ENCODE measurements at places on chromosomes 2 and 18.

- no peak for DNase-seq
Observed at GRCh38 chr2:148642891-148643416, 1.6 kb upstream of the EPC2 start.

DNA sequence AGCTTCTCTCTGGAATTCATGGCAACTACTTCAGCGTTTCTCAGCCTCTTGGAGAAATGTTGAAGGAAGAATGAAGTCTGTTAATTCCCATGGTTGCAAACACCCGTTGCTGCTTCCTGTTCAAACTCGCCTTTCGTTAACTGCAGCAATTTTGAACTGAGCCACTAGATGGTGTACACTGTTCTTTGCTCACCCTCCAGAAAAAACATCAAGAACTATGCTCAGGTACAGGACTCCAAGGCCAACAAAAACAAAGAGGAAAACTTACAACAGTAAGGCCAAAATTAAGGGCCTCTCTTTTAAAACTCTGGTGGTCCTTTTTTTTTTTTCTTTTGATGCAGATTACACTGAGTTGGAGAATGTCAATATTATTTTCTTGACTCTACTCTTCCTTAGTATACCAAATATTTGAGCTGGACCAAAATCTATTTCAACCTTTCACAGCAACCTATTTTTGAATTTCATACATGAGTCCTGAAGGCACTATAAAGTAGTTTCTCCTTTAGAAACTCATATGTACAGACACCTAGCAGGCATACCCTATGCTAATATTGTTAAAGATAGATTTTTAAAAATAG, 58.2 kb downstream of the KLHL14 start:
- no peak for DNase-seq

DNA sequence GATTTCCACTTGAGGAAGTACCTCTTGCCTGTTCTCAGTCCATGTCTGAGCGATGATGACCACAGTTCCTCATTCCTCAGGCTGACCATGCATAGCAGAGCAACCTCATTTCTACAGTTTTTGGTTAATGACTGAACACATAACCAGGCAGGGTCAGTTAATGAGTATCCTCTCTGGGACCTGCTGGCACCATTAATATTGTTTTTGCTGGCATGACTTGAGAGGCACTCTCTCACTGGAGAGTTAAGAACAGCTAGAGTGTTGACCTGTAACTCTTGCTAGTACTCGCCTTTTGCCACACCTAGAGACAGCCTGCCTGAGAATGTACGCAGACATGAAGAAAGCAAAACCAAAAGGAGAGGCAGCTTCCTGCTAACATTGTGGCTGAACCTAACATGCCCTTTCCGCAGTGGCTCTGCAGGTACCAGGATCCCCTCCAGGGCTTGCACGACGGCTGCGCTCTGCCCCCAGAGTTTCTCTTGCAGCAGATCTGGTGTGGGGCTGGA, 23.9 kb downstream of the PECR start:
- no peak for DNase-seq

DNA sequence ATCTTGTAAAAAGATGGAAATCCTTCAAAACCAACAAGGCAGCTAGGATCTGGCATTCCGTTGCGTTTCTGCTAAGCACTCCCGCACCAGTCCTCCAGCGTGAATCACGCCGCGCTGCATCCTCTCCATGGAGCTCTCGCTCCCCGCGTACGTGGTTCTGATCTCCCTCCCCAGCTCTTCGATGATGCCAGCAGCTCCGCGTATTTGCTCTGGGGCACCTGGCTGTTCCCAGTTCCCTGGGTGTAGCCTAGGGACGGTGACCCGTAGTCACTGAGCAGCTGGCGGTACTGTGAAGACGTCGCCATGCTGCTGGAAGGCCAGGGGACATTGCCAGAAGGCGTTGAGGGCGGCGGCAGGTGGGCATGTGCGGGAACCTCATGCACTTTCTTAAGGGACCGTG, 407.5 kb downstream of the RNF144A start:
- DNase-seq: no peak

DNA sequence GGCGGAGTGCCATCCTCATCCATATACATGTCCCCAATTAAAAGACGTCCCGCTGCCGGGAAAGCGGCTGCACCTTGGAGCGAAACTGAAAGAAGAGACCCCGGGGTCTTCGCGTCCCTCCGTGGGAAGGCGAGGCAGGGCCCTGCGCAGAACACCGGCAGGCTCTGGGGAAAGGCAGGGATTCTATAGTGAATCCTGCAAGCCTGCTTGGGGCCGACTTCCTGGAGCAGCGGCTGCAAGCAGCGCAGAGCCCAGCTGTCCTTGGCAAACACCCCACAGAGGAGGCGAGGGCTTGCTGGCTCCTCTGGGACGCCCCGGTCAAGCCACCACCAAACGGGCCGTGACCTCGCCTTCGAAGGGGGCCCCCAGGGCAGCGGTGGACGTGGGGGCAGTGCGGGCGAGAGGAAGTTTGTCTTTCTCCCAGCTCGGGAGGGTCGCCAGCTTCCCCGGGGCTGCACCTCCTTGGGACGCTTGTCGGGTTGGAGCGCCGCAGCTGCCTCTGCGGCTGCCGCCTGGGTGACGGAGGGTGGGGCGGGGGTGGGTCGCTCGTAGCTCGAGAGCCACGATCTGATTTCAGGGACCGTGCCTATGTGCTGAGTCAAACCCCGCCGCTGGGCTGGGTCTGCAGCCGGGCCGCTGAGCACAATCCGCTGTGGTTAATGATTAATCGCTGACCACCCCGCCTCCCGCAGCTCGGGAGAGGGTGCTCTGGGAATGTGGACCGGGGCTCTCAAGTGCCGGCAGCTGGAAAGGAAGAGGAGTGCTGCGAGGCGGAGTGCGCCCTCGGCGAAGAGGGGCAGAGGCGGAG, 486 bp upstream of the GPR39 start:
- DNase-seq: peak; percentile 92

- DNase-seq: no peak
Observed at GRCh38 chr2:238512247-238512867, 85.6 kb downstream of the ASB1 start.

GRCh38 chr2:172578054-172578453, 22.2 kb downstream of the PDK1 start:
- no peak for DNase-seq

DNA sequence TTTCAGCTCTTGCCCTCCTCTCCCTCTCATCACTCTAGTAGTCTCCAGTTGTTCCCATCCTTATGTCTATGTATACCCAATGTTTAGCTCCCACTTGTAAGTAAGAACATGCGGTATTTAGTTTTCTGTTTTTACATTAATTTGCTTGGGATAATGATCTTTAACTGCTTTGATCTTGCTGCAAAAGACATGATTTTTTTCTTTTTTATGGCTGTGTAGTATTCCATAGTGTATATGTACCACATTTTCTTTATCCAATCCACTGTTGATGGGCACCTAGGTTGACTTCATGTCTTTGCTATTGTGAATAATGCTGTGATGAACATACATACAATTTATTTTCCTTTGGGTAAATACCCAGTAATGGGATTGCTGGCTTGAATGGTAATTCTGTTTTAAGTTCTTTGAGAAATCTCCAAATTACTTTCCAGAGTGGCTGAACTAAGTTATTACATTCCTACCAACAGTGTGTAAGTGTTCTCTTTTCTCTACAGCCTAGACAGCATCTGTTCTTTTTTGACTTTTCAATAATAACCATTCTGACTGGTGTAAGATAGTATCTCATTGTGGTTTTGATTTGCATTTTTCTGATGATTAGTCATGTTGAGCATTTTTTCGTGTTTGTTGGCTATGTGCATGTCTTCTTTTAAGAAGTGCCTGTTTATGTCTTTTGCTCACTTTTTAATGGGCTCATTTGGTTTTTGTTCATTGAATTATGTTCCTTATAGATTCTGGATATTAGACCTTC, 179.6 kb upstream of the SLC39A10 start:
- DNase-seq: peak; percentile 51

DNA sequence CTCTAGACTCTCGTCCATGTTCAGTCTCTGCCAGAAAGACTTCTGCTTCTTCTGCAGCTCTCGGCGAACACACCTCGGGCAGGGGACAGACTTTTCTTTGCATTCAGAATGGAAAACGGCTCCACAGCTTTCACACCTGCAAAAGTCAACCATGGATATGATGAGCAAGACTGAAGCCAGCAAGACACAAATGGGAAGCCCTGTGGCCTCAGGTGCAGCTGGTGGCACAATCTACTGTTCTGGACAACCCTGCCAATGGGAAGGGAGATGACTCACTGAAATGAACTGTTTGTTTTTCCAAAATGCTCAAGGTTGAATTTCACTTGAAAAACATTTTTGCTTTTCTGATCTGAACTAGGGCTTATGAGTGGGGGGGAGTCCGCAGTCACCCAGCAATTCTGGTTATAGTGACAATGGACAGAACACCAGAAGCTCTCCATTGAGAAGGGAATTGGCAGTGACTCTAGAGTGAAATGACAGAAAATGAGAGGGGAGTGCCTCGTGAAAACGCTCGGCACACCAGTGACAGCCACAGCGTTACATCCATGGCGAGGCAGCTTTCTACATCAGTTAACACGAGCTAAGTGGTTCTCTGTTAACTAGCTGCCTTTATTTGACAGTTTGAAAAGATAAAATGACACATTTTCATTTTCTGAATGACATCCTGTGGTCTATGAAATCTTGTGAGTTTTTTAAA, 58.8 kb upstream of the FZD5 start:
- DNase-seq: no peak

GRCh38 chr2:127733816-127734537, 32.7 kb downstream of the SFT2D3 start:
- DNase-seq: no peak

DNA sequence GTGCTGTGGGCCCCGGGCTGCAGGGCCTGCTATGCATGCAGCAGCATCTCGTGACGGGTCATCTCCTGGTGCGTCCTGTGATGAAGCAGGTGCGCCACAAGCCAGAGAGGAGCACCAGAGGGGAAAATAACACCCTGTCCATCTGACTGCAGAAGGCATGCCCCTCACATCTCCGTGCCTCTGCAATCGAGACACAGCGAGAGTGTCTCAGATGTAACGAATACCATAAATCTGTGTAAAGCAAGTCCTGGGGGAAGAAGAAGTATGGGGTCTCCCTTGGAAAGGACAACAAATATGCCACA, 137.5 kb downstream of the PTGR3 start:
- no peak for DNase-seq

DNA sequence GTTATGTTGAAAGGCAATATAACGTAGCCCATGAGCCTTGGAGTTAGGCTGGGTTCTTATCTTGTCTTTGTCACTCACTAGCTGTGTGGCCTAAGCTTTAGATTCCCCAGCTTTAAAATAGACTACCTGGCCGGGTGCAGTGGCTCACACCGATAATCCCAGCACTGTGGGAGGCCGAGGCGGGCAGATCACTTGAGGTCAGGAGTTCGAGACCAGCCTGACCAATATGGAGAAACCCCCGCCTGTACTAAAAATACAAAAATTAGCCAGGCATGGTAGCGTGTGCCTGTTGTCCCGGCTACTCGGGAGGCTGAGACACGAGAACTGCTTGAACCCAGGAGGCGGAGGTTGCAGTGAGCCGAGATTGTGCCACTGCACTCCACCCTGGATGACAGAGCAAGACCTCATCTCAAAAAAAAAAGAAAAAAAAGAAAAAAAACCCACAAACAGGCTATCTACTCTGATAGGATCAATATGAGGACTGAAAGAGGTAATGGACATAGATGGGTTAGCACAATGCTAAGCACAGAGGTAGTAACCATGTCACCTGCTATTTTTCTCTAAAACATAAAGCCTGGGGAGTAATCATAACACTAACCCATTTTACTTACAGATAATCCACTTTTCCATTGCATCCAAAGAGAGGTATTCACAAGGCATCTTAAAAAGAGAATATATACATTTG, 43.9 kb downstream of the NCKAP1 start:
- no peak for DNase-seq

GRCh38 chr2:112577756-112578155, 6.7 kb upstream of the CHCHD5 start:
- DNase-seq: no peak

- no peak for DNase-seq
Observed at GRCh38 chr2:47606172-47606571, 176.8 kb upstream of the MSH6 start.

- DNase-seq: no peak
Observed at GRCh38 chr18:75454022-75454795, 26.7 kb upstream of the SMIM21 start.

DNA sequence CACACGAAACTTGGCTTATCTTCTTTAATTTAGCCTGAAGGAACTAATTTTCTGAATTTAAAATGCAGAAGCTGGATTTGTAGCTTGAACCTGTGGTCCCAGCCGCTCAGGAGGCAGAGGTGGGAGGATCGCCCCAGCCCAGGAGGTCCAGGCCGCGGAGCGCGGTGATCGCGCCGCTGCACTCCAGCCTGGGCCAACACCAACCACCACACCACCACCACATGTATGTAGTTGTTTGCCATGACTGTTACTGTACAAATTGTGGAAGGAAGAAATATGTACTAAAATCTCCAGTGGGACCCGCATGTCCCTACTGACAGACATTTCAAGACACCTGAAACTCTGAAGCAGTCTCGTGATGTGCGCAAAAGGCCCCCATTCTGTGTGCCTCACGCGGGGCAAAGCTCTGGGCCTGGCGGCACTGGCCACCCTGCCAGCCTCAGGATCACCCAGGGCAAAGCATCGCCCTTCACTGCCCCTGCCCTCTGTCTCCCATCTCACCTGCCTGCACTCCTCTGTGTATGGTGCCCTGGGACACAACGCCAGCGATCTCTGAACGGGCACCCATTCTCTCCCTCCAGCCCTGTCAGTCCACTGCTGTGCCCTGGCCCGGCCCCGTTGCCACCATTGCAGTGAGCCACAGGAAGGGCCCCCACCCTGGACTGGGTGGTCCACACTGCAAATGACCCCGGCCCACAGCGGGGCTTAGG, 10.1 kb upstream of the ADI1 start:
- no peak for DNase-seq

DNA sequence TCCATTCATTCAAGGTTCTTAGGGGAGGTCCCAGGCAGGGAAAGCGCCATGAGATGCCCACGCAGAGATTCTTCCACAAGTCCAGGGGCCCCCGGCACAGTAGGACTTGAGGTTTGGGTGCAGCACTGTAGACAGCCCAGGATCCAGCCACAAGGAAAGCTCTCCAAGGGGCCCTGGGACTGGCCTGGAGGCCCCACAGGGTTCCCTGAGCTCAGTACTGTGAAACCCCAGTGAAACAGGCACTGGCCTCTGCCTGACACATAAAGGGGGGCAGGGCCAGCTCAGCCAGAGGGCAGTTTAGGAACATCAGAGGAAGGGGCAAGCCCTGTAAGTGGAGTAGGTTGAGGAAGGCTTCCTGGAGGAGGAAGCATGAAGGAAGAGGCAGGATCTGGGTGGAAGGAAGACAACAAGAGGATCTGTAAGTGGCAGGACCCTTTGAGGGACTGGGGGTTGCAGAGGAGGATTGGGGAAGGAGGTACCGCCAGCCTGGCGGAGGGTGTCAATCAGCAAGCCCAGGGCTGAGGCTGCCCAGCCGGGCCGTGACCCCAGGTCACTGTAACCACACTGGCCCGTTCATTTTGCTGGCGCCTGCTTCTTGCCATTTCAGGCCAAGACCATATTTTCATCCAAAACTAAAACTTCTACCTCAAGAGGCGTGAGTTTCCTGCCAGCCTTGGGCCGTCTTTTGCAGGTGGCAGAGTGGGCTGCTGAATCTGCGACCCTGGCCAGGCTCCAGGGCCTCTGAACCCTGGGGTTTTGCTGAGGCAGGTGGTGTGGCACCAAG, 175.2 kb downstream of the SMAD7 start:
- DNase-seq: no peak

- DNase-seq: peak; percentile 43
Observed at GRCh38 chr2:27890924-27891672, 569 bp downstream of the BABAM2 start.

- no peak for DNase-seq
Observed at GRCh38 chr2:36476411-36476810, 120.8 kb downstream of the CRIM1 start.
